CD4-positive, alpha-beta memory T cell (primary cell): ENCODE measurements at places on chromosomes 3 and 15. TPM values are rescaled to one million over a fixed set of nuclear protein-coding genes. Genes with fewer than 3 reads are reported as not detected.

PIAS1 gene
- 86.2 TPM for total RNA-seq

C15orf62 gene
- 3.5 TPM for total RNA-seq

ANXA2 gene
- 148 TPM for total RNA-seq

ARL6 gene
- total RNA-seq: 6.4 TPM

- DNase-seq: no peak
Measured at GRCh38 chr3:123498761-123499160, 49.9 kb upstream of the ADCY5 start.

DNA sequence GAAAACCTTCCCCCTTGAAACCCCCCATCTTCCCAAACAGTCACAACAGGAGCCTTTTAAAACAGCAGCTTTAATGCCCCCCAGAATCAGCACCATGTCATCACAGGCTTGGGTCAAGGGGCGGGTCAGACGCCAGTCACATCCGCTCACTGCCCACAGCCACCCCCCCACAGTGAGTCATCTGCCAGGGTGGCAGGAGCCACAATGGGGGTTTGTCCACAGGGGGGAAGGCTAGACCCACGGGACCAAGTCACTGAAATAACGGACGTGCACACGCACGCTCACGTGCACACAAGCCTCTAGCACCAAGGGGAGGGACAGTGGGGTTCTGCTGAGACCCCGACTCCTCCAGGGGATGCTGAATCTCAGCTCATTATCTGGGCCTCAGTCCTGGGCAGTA lies 441 bp upstream of the UCN2 start:
- DNase-seq: no peak

DNA sequence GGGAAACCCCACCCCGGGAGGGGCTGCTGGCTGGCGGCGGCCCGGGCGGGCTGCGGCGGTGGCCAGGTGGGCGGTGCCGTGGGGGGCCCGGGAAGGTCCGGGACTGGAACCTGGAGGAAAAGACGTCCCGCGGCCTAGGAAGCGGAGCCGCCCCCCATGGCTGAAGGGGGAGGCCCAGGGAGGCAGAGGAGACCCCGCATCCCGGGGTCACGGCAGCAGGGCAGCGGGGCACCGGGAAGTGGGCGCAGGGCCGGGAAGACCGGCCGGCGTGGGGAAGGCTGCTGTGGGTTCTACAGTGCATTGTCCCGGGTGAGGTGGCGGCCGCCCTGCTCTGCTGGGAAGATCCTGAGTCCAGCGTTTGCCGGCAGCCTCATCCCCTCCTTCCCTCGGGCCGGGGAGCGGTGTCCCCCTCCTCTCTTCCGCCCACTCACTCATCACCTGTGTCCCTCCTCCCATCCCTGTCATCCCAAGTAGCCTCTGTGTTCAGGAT lies 525 bp upstream of the FSTL1 start:
- DNase-seq: no peak

DNA sequence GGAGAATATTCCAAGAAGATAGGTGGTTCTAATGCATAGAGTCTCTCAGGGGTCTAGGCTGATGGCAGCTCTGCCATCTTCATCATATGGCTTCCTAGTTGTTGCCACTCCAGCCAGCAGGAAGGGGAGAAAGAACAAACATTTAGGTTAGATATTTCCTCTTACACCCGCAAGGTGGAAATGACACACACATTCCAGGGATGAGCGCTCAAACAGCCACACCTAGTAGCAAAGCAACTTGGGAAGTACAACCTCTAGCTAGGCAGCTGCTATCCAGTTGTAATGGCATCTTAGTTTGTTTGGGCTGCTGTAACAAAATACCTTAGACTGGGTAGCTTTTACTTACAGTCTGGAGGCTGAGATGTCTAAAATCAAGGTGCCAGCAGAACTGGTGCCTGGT lies 51.9 kb upstream of the ADAMTSL3 start:
- DNase-seq: no peak

- no peak for DNase-seq
Measured at GRCh38 chr3:58998476-58999117, 51.2 kb downstream of the CFAP20DC start.

DNA sequence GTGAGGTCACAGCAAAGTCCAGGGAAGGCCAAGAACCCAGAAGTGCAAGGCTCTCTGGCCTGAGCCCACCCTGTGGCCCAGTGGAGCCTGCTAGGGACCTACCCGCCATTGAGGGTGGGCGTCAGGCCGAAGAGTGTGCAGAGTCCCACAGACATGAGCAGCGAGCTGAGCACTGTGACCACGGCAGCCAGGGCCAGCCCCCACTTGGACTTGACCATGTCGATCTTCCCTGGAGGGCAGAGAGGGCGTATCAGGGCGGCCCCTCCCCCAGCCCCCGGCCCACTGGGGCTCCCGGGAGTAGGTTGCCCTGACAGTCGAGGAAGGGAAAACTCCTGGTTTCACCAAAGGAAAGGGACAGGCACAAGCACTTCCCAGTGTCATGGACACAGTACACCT lies 44.6 kb downstream of the PTPN23 start:
- no peak for DNase-seq

DNA sequence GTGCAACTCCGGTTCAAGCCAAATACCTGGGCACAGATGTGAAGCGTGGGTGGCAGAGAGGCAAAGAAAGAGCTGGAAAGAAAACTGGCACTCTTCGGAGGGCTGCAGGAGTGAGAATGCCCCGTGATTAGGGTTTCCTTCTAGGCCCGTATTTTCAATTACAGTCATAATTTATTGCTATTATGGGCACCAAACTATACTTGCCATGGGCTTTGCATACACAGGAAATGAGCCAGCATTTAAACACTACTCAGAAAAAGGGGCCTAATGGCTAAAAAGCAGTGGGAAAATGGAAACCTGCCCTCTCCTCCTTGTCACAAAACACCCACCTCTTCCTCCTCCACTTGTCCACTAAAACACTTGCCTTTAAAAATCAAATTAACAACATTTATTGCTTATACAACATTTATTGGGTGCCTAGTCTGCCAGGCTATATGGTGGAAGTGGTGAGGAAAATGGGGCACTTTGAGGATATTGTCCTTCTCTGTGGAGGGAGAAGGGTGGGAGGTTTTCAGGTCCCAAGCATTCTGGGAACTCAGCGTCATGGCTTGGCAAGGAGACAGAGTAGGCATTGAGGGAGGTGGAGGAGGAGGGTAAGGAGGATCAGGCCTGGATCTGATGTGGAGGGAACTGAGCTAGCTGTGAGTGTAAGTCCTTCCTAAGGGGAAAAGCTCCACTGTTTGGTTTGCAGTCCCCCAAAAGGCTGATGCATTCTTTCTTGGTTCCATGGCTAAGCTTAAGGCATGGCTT lies 160.9 kb downstream of the SLCO3A1 start:
- DNase-seq: no peak

DNA sequence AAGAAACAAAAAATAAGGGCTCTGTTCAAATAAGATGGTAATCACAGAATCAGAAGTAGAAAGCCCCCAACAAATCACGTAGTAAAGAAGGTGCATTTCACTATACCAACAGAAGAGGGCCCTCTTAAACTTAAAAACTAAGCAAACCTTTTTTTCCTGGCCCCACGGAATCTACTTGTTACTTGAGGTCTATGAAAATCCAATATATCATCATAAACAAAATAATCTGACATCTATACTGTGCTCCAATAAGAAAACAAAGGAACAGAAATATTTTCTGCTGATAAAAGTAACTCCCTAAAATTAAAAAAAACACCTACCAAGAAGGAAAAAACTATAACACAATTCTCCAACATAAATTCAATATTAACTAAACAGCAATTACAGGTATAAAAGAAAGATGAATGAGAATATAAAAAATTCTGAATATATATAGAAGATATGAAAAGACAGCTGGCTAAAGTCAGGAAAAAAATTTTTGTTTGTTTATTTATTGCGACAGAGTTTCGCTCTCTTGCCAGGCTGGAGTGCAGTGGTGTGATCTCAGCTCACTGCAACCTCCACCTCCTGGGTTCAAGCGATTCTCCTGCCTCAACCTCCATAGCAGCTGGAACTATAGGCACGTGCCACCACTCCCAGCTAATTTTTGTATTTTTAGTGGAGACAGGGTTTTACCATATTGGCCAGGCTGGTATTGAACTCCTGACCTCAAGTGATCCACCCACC lies 81.8 kb downstream of the CLASP2 start:
- DNase-seq: peak; percentile 27

DNA sequence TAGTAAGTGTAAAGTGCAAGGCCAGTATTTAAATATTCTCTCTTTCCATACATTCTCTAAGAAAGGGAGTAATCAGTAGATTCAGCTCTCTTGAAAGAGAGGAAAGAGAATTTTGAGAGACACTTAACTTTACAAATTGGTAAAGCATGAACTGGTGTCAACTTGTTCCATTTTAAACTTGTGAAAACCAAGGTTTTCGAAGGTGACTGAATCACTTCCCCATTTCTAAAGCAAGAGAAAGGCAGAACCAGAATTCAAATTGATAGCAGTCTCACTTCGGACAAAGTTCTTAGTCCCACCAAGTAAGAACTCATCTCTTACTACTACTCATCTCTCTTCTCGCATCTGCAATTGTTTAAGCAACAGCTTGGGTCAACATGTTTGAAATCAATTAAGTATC lies 22.4 kb downstream of the TJP1 start:
- no peak for DNase-seq
